ENCODE measurements at places on chromosomes 4 and X.

DNA sequence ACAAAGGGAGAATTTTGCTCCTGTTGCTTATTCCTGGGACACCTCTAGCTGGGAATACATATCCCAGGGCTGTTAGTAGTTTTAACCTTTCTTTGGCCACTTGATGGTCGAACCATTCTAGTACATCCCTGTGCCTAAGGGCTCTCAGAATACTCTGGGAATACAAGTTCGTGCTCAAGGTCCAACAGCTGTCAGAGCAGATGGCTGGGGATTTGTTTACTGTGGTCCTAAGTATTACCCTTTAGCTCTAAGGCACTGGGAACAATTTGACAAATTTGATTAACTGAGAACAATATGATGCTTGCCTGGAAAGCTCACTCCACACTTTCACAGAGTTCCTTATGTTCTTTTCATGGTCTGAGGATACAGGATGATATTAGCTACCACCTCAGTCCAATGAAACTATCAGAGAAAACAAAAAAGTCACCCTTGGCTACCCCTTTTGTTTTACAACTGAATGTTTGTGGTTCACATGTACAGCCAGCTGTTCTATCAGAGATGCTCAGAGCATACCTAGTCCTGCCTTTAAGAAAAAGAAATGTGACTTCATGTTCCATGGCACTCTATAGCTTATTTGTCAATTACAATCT, 47.4 kb upstream of the PHOX2B start:
- no peak for DNase-seq

DNA sequence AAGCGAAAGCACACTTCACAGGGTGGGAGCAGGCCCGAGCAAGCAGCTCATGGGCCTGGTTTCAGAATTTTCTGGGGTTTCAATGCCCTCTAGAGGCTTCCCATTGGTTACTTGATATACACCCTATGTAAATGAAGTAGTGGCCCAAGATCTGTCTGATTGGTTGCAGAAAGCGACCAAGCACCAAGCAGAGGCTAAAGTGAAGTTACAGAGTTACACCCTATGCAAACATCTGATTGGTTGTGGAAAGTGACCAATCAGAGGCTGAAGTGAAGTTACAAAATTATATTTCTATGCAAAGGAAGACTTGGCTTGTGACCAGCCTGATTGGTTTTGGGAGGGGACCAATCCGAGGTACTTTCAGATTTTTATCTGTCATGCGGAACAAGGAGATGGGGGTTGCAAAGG, 8.2 kb downstream of the FHIP1A start:
- DNase-seq = no peak

DNA sequence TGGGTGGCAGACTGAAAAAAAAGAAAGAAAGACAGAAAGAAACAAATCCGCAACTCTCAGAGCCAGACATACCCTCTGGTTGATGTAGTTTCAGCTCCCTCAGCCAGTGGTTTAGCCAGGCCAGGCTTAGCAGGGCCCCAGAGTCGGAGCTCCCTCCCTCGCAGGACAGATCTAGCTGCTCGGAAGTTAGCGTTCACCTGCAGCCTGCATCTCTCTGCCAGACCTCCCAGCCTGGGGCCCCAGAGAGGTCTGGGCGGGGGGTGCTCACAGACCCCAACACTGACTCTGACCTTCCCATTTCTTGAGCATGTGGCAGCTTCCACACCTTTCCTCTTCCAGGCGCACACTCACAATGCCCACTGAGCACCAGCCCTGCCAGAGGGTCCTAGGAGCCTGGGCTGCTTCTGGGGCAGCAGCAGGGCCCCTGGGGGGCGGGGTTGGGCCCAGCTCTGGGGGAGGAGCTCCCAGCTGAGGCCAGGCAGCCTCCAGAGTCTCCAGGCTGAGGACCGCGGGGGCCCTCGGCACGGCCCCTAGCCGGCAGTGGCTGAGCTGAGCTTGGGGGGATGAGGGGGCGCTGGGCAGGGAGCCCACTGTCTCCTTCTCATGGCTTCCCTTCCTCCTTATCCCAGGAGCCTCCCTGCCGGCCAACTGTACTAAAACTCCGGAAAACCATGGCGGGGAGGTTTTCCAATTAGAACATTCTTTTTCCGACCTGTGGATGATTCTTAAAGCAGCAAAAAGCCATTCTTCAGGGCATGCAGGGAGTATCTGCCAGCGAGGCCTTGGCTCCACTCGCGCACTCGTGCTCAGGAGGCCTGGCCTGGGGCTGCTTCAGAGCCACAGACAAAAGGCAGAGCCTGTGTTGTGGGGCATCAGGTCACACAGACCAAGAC, 4.6 kb upstream of the ZNF185 start:
- DNase-seq = no peak

- no peak for DNase-seq
Observed at GRCh38 chr4:851701-852430, 25.9 kb upstream of the CPLX1 start.

DNA sequence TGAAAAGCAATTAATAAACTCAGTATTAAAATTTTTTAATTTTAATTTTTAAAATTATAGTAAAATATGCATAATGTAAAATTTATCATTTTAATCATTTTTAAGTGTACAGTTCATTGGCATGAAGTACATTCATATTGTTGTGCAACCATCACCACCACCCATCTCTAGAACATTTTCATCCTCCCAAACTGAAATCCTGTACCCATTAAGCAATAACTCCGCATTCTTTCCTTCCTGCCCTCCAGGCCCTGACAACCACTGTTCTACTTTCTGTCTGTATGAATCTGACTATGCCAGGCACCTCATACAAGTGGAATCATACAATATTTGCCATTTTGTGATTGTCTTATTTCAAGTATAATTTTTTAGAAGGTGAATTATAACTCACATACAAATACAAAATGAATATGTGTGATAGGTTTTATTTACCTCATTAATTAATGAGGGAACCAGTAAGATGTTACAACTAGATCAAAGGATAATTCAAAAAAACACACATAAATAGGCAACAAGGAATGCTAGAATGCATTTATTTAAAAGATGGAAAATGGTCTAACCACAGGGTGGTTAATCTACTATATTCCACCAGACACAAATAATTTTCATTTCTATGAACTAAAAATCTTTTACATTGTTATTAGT, 13.1 kb upstream of the AFF1 start:
- no peak for DNase-seq

- DNase-seq = no peak
Observed at GRCh38 chrX:41666251-41666650, 22.5 kb upstream of the GPR34 start.
